ENCODE measurements at places on chromosomes 12 and 14.

DNA sequence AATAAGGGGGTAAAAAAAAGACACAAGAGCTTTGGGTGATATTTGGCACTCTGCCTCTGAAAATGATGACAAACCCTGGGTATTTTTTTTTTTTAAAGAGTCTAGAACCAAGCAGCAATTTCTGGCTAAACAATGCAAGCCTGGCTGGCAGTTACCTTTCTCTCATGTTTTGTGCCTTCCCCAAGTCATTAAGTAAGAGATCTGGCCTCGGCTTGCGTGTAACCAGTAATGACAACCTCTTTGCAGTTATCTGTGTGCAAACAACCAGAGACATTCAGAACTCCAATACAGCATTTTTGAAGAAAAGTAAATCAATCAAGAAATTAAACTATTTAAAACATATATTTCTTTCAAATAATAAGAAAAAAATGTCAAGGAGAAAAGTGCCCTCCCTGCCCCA lies 167.5 kb downstream of the KCNC2 start:
- DNase-seq = no peak

GRCh38 chr12:59548930-59549329 lies 46.9 kb upstream of the SLC16A7 start:
- DNase-seq = no peak

DNA sequence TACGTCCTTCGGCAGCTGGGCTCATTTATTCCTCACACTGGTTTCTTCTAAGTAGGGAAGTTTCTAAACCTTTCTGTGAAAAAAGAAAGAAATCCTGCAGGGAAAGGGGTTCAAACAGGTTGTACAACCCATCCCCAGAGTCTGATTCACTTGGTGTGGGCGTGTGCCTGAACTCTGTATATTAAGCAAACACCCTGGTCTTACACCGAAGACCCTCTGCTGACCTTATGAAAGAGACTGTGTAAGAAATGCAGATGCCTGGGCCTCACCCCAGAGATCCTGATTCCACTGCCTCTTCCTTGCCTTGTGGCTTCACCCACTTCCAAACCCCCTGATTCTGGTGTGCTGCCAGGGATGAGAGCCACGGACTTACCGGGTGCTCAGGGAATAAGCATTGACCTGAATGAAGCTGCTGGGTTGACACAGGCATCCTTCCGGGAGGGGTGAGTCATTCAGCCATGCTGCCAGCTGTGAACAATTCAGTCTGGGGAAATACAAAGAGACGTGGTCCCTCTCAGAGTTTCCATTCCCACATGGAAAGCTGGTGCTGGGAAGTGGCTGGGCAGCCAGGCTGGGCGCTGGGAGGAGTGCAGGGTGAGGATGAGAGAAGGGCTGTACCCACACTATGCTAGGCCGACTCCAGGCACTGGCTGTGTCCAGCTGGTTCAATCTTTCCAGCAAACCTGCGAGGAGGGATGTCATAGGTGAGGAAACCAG lies 26.5 kb upstream of the ACTN1 start:
- no peak for DNase-seq

DNA sequence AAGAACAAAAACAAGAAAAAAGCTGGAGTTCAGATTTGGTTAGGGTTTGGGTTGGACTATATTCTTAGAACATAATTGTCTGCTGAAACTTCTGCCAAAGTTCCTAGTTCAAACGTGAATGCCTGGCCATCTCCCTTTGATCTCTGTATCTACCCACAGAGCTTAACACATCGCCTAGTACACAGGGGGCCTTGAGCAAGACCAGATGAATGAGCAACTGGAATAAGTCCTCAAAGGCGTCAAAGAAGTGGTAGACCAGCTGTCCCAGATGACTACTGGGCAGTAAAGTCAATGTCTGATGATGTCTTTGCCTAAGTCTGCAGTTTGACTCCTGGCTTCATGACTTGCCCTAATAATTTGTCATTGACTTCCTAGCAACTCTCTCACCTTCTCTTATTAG lies 13.9 kb upstream of the STAB2 start:
- no peak for DNase-seq

All from CD8-positive, alpha-beta T cell (primary cell).